ENCODE measurements at places on chromosomes 5 and 9.
A peak's percentile ranks its signal among the peaks of the same experiment; 100 is the strongest.

- peak; percentile 71 for DNase-seq
Observed at GRCh38 chr9:137277329-137278041, at the start of gene TOR4A. TOR4A (plus strand) TSS chr9:137277726; CDS start chr9:137278690, 964 bp downstream.

GRCh38 chr5:87116825-87117512, 150.7 kb upstream of the RASA1 start:
- DNase-seq, result no peak

DNA sequence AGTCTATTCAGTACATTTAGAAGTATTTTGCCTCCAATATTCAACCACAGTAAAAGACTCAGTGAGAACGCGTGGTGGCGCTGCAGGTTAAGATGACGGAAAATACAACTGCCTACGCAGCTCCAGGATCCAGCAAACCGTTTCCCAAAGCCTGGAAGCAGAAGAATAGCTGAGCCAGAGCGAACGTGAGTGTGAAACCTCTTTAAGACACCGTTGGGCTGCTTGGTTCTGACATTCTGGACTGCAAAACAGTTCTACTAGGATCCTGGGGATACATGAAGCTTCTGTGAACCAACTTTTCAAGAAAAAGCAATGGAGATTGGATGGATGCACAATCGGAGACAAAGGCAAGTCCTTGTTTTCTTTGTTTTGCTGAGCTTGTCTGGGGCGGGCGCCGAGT, at the start of gene PCDHB16:
Gene PCDHB16, plus strand, starts transcription at position 140 of the 400 bp plus-strand sequence. Its CDS starts 173 bp downstream, at position 313.
- DNase-seq, result peak; percentile 45

DNA sequence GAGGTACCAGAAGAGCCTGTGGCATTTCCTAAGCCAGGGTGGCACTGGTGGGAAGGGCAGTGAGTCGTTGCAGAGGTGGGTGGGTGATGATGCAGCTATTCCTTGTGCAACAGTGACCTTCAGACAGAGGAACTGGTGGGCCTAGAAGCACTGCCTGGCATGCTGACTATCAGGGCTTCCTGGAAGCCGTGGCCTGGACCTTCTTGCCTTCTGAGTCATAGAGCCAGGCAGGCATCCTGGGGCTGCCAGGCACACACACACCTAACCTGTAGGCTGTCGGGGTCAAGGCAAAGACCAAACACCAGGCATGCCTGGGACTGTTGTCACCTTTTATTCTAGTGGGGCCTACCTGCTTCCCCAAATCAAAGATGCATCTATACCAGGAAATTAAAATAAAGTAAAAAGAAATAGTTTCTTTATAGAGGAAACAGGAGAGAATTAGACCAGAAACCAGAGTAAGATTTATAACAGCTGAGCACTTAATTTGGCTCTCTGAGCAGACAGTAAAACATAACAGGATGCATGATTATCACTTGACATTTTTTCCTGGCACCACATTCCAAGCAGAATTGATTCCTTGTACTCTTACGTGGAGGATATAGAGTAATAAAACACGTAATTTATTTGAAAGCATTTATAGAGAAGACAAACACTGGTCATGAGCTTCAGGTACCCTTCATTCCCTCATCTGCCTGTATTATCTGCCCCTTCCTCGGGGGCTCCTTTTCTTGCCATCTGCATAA, 25.1 kb downstream of the NANS start:
- no peak for DNase-seq
